ENCODE measurements at places on chromosomes 7 and 10. TPM values are rescaled to one million over a fixed set of nuclear protein-coding genes. Genes with fewer than 3 reads are reported as not detected.

C10orf90 gene
- not detected for total RNA-seq

VIPR2 gene
- 3.1 TPM for total RNA-seq

DNA sequence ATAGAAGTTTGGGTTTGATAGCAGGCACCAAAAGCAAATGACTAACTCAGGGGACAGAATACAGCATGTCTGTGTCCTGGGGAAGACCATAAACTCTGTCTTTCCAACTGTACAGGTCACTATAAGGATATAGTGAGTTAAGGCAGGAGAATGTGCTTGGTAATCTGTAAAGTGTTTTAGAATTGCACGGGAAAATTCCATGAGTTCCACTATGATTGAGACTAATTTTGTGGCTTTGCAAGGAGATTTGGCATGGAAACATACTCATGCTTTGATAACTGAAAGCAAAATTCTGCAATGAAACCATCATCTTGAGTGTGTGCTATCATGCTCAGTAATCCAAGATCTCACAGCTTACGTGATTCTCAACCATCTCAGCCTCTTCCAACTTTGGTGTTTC, 152.6 kb downstream of the PKD1L1 start:
- H3K4me1 ChIP-seq, result no peaks in the 10 kb centered on the region
- no peak overlapping the region for H3K27ac ChIP-seq
- H3K4me3 ChIP-seq, result no peak overlapping the region
- H3K27me3 ChIP-seq, result no peaks in the 10 kb centered on the region
- no peaks in the 10 kb centered on the region for H3K36me3 ChIP-seq
- DNase-seq, result no peak

DNA sequence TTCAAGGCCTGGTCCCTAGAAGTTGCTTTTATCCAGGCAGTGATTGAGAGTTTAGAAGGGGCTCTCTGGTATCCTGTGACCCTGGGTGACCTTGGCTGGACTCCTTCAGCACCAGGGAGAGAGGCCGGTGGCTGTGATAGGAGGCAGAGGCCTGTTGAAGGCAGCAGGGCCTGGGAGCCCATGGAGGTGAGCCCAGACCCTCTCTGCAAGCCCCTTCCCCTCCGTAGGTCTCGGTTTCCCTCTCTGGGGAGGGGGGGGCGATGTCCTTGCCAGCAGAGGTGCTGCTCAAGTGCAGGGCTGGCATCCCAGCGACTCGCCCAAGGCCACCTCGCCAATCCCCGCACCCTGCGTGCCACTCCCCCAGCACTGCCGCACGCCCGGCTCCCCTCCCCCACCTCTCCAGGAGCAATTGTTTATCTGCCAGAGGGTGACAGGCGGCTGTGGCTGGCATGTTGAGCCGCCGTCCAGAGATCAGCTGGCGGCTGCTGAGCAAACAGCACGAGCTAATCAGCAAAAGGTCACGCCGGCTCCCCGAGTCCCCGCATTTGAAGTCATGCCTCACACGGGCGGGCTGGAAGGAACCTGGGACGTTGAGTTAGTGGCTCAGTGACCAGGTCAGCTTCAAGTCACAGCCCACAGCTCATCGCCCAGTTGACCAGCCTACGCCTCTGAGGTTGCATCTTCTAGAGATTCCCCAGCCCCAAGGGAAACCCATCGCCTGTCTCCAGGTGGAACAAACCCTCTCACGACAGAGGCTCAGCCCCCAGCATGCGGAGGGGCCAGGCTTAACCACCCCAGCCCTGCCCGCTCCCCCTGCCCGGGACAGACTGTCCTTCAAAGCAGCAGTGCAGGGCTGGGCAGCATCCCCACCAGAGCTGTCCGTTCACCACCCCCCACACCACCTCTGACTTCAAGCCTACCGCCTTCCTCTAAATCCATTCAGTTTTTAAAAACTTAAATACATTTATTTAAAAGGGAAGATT, 43.7 kb downstream of the ELFN1 start:
- H3K4me1 ChIP-seq, result peaks cover 22% of the 10 kb centered on the region
- H3K36me3 ChIP-seq, result no peaks in the 10 kb centered on the region
- DNase-seq, result no peak
- no peak overlapping the region for H3K27ac ChIP-seq
- no peaks in the 10 kb centered on the region for H3K27me3 ChIP-seq

DNA sequence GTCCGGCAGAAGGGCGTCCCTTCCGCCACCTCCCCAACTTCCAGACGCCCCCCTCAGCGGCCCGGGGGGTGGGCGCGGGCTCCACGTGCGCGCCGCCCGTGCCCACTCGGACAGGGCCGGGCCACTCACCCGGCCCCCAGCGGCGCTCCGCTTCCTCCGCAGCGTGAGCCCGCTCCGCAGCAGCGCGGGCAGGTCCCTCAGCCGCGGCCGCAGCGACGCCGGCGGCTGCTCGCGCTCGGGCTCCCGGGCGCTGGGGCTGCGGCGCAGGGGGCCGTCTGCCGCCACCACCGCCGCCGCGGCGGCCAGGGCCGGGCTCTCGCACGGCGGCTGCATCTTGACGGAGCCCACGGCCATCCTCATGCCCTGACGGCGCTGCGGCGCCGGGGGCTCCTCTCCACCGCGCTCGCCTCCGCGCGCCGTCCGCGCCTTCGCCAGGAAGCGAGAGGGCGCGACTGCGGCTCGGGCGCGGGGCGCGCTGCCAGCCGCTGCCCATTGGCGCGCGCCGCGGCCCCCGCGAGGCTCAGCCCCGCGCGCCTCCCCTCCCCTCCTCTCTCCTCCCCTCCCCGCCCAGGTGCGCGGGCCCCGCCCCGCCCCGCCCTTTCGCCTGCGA, at the start of gene RAPGEF5:
TSS of gene RAPGEF5 (minus strand) at position 454 of the 610 bp plus-strand sequence. CDS start at position 360, 94 bp downstream.
- H3K36me3 ChIP-seq, result 0 out of 2 replicates have a peak, but pooled peaks cover 4% of the 10 kb centered on the region
- DNase-seq, result no peak
- no peak within 1 kb of the TSS for H3K27ac ChIP-seq
- H3K4me1 ChIP-seq, result peaks cover 13% of the 10 kb centered on the region
- H3K4me3 ChIP-seq, result peak within 1 kb of the TSS; percentile 60

VWDE gene
- 18.9 TPM for total RNA-seq

DNA sequence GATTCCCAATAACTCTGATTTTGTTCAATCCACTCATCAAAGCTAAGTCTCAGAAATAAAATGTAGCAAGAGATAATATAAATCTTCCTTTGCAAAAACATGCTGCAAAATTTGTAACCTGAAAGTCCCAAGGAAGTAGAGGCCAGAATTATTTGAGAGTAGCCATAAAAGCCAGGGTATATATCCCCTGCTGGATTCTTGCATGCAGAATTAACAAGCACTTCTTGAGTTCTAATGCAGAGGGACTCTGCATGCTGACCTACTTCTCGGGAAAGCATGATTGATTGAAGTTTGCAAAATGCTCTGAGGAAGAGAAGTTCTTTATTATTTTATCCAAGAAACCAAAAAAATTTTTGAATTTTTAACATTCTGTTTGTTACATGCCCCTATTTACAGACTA, 121.6 kb downstream of the THSD7A start:
- H3K27ac ChIP-seq, result no peak overlapping the region
- no peak for DNase-seq
- H3K27me3 ChIP-seq, result no peaks in the 10 kb centered on the region

DNA sequence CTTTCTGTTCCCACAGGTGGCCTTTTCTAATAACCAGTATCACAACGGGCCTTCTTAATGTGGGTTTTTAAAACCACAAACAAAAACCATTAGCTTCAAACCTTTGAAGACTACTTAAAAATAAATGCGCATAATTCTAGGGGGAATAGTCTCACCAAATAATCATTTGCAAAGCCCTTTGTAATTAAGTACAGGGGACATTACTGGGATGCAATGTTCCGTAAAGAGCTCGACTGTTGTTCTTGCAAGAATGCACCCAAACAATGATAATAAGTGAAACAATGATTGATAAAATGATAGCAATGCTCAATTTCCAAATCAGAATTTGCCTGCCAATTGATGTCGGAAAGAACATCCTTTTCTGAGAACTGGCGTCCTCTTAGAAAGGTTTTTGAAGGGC, 589.1 kb upstream of the ADARB2 start:
- no peaks in the 10 kb centered on the region for H3K36me3 ChIP-seq
- DNase-seq, result no peak
- no peaks in the 10 kb centered on the region for H3K4me1 ChIP-seq
- H3K4me3 ChIP-seq, result no peak overlapping the region
- H3K27me3 ChIP-seq, result no peaks in the 10 kb centered on the region

PHYHIPL gene
- total RNA-seq, result 0.48 TPM

GRCh38 chr7:77570330-77571011, 33.4 kb downstream of the PTPN12 start:
- H3K36me3 ChIP-seq, result peaks cover 16% of the 10 kb centered on the region
- DNase-seq, result no peak
- H3K27me3 ChIP-seq, result no peaks in the 10 kb centered on the region
- H3K4me3 ChIP-seq, result no peak overlapping the region
- H3K4me1 ChIP-seq, result no peaks in the 10 kb centered on the region

DNA sequence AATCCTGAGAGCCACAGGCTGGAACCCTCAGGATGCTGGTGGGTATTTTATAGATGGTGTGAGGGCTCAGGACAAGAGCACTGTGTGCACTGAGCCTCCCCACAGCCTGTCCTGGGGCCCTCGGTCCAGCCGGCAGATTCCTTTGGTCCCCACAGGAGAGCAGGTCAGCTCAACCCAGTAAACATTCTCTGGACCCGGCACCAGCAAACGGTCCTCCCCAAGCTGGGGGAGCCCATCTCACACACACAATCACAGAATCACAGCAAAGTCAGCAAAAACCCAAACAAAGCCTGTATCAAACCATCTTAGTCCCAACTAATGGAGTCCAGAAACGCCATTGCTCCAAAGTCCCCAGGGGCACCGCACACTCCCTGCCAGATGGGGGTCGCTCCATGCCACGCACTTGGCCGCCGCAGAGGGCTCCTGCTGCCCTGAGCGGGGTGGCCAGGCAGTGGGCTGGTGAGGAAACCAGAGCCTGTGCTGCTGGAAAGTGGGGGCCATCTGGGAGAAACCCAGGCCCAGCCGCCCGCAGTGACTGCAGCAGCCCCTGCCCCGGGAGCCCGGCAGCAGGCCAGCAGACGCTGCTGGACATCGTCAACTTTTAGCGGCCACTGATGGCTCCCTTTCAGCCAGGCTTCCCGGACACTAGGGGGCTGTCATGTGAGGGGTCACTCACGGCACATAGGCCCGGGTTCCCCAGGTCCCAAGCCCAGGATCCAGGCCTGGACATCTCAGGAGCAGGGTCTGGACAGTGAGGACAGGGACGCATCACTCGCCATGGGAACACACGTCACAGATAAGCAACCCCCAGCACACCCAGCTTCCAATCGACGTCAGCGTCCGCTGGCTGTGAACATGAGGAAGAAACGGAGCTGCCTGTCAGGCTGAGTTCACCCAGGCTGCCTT, 52.6 kb downstream of the DPYSL4 start:
- no peak overlapping the region for H3K27ac ChIP-seq
- DNase-seq, result no peak
- H3K27me3 ChIP-seq, result no peaks in the 10 kb centered on the region
- H3K36me3 ChIP-seq, result no peaks in the 10 kb centered on the region
- no peak overlapping the region for H3K4me3 ChIP-seq

DNA sequence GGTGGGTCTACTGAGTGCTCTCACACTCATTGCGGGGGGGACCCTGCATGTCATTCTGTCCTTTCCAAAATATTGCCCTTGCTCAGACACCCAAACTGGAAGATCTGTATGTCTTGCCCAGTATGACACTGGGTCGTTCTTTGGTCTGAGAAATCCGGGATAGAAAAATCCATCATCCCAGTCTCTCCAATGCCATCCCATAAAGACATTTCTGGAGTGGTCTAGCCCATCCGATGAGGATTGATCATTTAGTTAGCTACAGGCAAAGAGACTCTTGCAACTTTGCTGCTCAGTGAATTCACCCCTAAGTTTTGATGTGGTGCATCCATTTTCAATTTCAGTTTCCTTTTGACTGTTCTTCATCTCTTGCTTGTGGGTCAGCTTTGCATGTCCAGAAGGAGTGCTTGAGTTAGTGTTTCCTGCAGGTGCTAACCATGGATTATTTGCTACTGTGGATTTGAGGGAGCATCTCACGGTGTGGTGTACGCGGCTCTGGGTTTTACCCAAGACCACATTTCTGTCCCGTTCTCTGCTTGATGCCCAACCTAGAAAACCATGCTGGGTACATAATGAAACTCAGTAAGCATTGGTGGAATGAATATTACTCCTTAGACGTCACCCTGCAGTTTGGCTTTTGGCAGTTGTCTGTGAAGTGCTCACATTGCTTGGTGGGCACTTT, 247.0 kb upstream of the MKI67 start:
- H3K4me1 ChIP-seq, result no peaks in the 10 kb centered on the region
- H3K36me3 ChIP-seq, result no peaks in the 10 kb centered on the region
- no peaks in the 10 kb centered on the region for H3K27me3 ChIP-seq

- no peak overlapping the region for H3K27ac ChIP-seq
- peaks cover 4% of the 10 kb centered on the region for H3K4me1 ChIP-seq
- no peak for DNase-seq
- H3K36me3 ChIP-seq, result no peaks in the 10 kb centered on the region
- no peak overlapping the region for H3K4me3 ChIP-seq
Observed at GRCh38 chr10:21261842-21262294, 263.6 kb downstream of the SKIDA1 start.

- peak within 1 kb of the TSS; percentile 89 for H3K27ac ChIP-seq
- peak; percentile 86 for DNase-seq
Observed at GRCh38 chr7:98400542-98401340, at the start of gene BAIAP2L1. Gene BAIAP2L1 (minus strand): TSS chr7:98401090. CDS start chr7:98400852, 238 bp downstream.

- 0 out of 2 replicates have a peak, but pooled peaks cover 2% of the 10 kb centered on the region for H3K4me1 ChIP-seq
- no peaks in the 10 kb centered on the region for H3K27me3 ChIP-seq
- no peaks in the 10 kb centered on the region for H3K36me3 ChIP-seq
- DNase-seq, result no peak
Observed at GRCh38 chr10:14353291-14353913, 22.7 kb upstream of the FRMD4A start.

- no peaks in the 10 kb centered on the region for H3K27me3 ChIP-seq
- no peak overlapping the region for H3K27ac ChIP-seq
- no peak overlapping the region for H3K4me3 ChIP-seq
- H3K4me1 ChIP-seq, result no peaks in the 10 kb centered on the region
- no peak for DNase-seq
- no peaks in the 10 kb centered on the region for H3K36me3 ChIP-seq
Observed at GRCh38 chr7:55641811-55642210, 69.5 kb upstream of the VOPP1 start.

LLCFC1 gene
- total RNA-seq, result not detected

- H3K36me3 ChIP-seq, result peaks cover 73% of the 10 kb centered on the region
- H3K4me3 ChIP-seq, result no peak overlapping the region
- H3K27me3 ChIP-seq, result no peaks in the 10 kb centered on the region
- no peak for DNase-seq
- no peak overlapping the region for H3K27ac ChIP-seq
Observed at GRCh38 chr10:822661-823367, 108.7 kb downstream of the LARP4B start.

GRCh38 chr7:152588350-152588749, 87.6 kb downstream of the XRCC2 start:
- H3K27me3 ChIP-seq, result no peaks in the 10 kb centered on the region
- no peak overlapping the region for H3K4me3 ChIP-seq
- H3K27ac ChIP-seq, result no peak overlapping the region
- DNase-seq, result no peak
- no peaks in the 10 kb centered on the region for H3K4me1 ChIP-seq

DNA sequence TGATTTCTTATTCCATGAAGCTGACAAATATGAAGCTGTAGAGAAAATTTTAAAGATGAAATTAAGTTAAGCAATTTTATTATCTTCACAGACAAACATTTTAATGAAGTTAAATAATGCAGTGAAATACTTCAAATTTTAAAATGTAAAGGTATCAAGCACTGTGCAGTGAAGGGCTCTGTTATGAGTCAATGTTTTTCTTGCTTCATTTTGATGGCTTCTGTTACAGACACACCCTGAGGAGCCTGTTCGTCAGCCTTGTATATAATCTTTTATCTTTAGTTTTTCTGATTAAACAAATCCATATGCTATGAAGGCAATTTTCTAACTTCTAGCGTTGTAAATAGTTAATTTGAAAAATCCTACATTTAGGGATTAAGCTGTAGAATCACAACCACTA, 18.5 kb downstream of the VSTM2A start:
- no peaks in the 10 kb centered on the region for H3K27me3 ChIP-seq
- H3K4me1 ChIP-seq, result no peaks in the 10 kb centered on the region
- H3K36me3 ChIP-seq, result no peaks in the 10 kb centered on the region
- no peak for DNase-seq

SPACDR gene
- total RNA-seq, result 0.33 TPM

Data from H1 (cell line).